B cell (primary cell): ENCODE measurements at places on chromosomes 6 and 20.

DNA sequence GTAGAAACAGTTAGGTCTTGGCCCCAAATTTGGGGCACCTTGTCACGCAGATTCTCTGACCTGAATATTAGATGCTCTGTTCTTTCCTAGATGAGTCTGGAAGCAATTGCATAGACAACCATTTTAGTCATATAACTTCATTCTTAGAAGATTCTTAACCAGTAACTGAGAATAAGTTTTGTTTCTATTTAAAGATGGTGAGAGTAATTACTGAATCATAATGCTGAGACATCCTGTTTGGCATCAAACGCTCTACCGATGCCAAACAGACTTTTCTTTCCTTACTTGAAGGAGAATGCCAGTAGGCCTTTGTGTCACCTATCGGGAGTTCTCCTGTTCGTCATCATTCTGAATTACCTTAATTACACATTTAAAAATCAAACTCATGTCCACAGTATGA is 131.6 kb upstream of the ID4 start:
- DNase-seq, result no peak

DNA sequence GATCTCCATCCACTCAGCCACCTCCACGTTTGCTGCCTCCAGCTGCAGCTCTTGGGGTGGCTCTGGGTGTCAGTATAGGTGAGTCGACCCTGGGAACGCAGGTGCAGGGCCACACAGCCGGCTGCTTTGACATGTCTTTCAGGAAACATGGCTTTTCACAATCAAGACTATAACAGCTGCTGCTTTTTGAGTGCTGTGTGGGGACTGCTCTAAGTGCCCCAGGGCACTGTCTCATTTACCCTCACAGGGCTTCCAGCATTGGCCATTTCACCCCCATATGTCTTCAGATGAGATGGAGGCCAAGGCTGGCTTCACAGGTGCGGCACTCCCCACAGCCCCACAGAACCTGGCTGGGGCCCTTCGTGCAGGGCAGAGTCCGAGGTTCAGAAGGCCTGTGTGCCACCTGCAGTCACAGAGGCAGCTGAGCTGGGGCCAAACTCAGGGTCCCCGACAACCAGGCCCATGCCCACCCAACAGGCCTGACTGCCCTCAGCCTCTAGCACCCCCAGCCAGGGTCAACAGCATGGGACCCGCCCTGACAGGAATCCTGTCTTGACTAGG is 14.9 kb upstream of the CST7 start:
- DNase-seq, result no peak

DNA sequence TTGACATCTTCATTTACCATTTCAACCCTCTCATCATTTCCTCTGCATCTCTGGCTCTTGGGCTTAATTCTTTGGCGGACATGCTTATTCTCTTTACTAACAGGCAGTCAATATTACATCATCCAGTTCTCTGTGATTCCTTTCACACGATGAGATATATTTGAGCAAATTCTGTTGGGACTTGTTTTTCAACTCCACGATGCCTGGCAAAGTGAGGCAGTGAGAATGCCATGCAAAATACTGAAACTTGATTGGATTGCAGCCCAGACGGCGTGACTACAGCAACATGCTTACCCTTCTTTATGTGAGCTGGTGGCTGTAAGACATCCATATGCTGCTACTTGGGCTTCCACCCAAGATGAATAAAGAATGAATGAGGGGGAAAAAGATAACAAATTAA is 101.7 kb upstream of the SPACA1 start:
- no peak for DNase-seq

DNA sequence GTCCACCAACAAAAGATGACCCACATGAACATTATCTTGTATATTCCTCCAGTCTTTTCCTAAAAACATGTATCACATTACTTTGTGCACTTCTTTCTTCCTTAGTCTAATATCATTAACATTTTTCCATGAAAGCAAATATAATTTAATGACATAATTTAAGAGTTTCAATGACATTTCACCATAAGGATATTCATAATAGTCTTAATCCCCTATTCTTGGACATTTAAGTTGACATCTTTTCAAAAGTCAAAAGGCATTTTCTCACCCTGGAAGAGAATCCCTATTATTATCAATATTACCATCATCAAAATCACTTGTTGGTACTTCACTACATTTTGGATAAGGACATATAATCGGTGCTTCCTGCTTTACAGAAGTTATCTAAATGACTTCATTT is 31.3 kb downstream of the EPHA7 start:
- DNase-seq, result no peak

DNA sequence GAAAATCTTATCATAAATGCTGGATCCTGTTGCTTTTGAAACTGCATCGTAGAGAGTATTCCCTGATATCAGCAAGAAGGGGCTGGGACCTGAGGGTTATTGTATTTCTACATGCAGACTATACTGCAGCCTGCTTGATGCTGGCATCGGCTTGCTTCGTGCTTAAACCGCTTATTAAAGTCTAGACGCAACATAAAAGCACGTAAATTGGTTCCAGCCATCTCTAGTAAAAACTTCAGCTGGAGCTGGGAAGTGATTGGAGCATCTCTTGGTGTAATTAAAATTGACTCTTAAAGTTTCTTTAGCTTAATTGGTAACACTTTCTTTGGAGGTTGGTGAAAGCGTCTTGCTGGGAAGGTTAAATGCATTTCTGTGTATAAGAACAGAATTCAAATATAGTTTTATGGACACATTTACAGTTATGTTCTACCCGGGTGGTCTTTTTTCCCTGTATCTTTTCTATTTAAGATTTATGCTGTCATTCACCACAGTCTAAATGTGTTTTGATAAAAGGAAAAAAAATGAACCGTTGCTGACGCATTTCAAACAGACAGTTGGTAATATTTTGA is 139.0 kb upstream of the JAG1 start:
- DNase-seq, result no peak

- no peak for DNase-seq
Measured at GRCh38 chr6:40543776-40544175, 43.4 kb downstream of the LRFN2 start.

DNA sequence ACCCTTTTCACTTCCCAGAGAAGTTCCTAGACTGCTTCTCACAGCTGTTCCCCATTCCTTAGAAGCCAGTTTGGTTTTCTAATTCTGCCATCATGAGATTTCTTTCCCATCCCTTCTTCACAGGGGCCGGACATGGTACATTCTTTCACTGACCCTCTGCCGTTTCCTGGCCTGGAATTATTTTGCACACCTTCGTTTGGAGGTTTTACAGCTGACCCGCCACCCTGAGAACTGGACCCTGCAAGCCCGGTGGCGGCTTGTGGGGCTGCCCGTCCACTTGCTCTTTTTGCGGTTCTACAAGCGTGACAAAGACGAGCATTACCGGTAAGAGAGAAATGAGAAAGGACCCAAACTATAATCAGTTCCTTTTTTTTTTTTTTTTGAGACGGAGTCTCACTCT is 4.2 kb downstream of the C6orf136 start:
- no peak for DNase-seq

DNA sequence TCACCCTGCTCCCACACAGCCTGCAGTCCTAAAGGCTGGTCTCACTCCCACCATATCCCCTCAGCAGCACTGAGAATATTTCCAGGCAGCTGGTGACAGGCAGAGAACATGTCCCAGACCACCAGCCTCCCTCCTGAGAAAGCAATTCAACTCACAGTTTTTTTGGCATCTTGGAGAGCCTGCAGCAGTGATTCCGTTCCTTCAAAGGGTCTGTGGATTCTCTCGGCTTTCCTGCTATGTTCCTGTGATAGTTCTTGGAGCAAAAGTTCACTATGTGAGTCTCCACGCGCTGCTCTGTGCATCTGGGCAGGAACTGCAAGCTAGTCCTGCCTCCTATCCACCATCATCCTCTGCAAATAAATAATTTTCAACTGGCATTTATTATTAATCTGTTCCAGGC is 448.3 kb upstream of the HSF2 start:
- no peak for DNase-seq

- no peak for DNase-seq
Measured at GRCh38 chr6:143867236-143867635, 3.0 kb downstream of the ZC2HC1B start.

GRCh38 chr20:57717797-57718196 is 8.0 kb upstream of the PMEPA1 start:
- DNase-seq, result no peak

- DNase-seq, result no peak
Measured at GRCh38 chr6:118288355-118289124, 259.6 kb upstream of the PLN start.

- no peak for DNase-seq
Measured at GRCh38 chr6:91387290-91388059, 800.6 kb upstream of the MAP3K7 start.

DNA sequence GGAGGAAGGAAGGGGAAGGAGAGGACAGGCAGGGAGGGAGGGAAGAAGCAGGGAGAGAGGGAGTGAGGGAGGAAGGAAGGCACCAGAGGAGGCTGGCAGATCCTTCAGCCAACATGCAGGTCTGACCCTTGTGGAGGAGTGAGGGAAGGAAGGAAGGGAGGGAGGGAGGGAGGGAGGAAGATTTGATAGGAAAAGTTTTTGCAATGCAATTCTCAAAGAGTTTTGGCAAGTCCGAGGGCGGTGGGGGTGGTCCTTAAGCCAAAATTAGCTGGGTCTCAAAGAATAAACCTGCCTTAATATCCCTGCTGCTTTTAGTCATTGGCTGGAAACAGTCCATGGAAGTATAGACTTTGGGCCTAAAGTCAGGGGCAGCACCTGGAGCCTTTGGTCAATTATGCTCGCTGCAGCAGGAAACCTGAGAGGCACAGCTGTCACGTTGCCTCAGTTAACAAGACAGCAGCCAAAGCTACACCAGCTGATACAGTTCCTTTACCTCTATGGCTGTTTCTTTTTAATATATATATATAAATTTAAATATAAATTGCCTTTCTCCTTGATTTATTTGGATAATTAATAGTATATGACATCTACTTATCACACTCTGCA is 115.7 kb upstream of the RALGAPA2 start:
- no peak for DNase-seq

DNA sequence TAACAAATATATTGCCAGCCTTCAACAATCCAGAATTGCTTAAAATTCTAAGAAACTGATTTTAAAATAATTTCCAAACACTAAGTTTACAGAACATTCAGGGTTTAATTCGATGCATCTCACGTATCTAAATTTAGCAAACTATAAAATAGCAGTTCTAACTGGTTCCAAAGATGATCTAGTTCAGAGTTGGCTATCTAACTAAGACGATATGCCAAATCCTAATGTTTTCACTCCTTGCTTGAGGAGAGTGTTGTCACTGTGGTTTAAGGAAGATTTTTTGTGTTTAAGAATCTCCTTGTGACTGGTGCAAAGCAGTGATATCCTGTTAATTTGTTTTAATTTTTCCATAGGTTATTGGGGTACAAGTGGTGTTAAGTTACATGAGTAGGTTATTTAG is 311.5 kb upstream of the ID4 start:
- no peak for DNase-seq

- no peak for DNase-seq
Measured at GRCh38 chr6:28334286-28335039, 1.5 kb downstream of the ZSCAN31 start.

- DNase-seq, result no peak
Measured at GRCh38 chr6:154113392-154113791, 74.4 kb downstream of the OPRM1 start.

DNA sequence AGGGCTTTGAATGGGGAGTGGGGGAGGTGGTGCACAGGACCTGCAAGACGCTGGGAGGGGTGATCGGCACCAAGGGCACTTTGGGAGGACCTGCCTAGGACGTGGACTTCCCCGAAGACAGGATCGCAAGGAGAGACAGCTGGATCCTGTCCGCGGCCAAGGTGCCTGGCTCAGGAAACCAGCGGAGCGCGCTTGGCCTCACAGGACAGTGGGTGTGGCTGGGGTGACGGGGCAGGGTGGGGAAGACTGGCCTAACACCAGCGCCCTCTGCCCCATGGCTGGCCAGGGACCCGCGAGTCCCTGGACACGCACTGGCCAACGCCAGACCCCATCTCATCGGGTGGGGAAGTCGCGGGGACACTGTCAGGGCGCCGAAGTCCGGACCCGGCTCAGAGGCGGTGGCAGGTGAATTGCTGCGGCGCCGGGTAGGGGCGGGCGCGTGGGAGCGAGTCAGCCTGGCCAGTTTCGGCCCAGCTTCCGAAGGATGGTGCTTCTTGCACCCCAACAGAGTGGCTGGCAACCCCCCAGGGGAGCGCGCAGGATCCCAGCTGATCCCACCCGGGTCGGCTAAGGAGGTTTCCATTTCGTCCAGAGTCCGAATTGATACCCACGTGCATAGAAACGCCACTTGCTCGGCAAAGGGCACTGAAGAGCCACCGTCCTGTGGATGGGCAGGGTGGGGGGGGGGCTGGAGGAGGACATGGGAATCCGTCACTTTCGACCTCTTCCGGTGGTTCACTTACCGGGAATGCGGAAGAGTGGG is 785 bp upstream of the THBD start:
- no peak for DNase-seq

GRCh38 chr6:165729307-165729936 is 66.4 kb upstream of the PDE10A start:
- DNase-seq, result no peak

GRCh38 chr6:39731565-39731964 is 6.4 kb upstream of the KIF6 start:
- no peak for DNase-seq

GRCh38 chr20:63043348-63044203 is 36.8 kb upstream of the BHLHE23 start:
- no peak for DNase-seq

DNA sequence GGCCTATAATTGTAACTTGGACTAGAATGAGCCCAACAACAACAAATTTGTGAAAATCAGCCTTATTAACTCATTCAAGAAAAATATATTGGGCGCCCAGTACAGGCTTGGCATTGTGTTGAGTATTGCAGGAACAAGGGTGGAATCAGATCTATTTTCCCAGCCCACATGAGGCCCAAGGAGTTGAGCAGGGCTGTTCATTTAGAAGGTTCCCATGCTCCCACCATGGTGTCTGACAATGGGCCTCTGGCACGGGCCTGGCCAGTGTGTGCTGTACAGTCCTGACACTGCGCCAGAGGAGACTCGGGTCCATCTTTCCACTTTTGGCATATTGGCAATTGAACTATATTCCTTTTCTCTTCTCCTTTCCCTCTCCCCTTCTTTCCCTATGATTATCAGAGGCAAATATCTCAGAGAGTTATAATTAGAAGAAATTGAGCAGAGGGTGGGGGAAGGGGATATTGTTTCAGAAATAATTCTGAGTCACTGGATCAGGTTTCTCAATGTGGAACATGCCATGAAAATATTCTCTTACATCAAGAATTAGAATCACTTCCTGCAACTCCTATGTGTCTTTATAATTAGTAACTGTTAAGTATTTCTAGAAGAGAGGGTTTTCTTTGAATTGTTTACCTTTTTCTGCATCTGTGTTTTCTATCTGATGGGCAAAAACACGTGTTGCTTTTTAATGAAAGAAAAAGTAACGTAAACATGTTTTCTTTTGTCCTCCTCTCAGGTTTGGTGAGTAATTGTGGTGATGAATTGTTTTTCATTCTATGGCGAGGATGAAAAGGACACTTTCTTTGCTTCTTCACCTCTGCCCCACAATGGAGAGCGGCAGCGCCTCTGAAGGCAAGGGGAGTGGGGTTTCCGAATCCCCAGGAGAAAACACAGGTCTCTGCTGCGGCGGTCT is 209.4 kb downstream of the FOXA2 start:
- DNase-seq, result no peak

- no peak for DNase-seq
Measured at GRCh38 chr20:6014017-6014416, 39.8 kb downstream of the LRRN4 start.
